ENCODE measurements at places on chromosomes 12 and 14.

DNA sequence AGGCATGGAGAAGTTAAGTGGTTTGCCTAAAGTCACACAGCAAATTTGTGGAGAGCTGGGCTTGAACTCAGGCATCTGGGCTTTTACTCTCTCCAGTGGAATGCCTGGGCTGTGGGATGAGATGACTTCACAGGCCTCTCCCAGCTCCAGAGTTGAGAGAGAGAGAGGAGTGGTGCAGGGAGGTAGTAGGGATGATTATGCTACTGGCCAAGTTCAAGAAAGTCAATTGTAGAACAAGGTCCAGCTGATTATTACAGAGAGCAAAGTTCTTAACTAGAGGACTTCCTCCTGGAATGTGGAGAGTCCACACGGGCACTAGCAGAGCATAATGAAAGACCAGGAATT lies 769 bp upstream of the EMP1 start:
- no peak for DNase-seq

GRCh38 chr12:47602325-47602724 lies 103.5 kb downstream of the RPAP3 start:
- no peak for DNase-seq

DNA sequence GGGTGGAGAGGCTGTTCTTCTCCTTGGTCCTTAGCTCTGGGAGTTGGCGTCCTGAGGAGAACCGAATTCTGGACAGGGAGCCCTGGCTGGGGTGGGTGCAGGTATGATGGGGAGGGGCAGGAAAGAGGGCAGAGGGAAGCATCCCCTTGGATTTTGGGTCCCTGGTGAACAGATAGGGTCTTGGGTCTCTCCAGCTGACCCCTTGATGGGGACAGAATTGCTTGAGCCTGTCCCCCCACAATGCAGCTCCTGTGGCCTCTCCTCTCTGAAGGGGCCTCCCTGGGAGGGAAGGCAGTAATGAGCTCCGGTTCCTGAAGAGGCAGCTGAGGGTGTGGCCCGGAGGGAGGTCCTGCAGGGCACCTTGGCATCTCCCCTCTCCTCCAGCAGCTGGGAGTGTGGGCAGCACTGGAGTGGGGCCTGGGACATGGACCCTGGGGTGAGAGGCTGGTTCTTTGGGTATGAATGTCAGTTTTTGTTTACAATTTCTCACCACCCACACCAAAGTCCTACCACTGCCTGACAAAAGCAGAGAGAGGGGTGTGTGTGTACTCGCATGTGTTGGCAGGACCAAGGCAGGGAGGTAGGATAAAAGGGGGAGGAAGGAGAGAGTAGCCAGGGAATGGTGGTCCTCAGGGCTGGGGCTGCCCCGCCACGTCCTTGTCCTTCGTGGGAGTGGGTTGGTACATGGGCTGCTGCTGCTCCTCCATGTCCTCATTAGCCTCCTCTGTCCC lies 7.7 kb upstream of the CEBPE start:
- DNase-seq: no peak

DNA sequence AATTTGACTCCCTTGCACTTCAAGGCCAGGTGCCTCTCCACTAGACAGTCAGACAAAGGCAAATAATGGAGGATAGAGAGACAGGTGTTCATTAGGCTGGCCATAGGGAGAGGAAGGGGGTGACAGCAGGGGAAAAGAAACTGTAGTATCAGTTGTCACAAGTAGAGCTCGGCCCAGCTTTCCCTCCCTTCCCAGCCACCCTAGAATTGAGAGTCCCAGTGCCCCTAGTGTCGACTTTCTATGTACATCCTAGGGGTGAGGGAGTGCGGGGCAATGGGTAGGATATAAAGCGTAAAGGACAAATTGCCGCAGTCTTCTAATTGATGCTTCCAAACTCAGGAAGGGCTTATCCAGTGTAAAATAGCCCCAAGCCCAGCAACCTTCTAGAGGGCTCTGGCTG lies 39.0 kb downstream of the BAZ2A start:
- no peak for DNase-seq

GRCh38 chr14:30349520-30349919 lies 209.4 kb upstream of the G2E3 start:
- no peak for DNase-seq

- DNase-seq: no peak
Observed at GRCh38 chr14:22887260-22887989, 4.4 kb downstream of the REM2 start.

DNA sequence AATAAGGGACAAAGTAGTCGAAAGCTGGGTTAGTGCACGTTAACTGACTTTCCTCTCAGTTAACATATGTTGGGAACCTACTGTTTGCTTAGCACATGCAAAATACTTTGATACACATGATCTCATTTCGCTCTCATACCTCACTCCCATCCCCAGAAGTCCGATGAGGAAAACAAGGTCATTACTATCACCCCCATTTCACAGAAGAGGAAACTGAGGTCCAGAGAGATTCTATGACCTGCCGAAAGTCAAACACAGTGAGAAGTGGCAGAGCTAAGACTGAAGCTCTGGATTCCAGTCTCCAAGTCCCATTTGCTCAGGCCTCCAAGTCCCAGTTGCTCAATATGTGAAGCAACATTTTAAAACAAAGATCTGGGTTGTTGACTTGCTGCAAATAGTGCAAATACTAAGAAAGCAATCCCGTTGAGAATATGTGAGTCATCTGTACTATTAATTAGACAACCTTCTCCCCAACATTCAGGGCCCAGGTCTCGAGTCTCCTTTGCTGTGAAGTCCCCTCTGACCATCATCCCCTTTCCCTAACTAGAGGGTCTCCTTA lies 170.6 kb upstream of the PWP1 start:
- DNase-seq: no peak

GRCh38 chr14:76867516-76868453 lies 41.6 kb downstream of the LRRC74A start:
- DNase-seq: no peak

GRCh38 chr12:2895511-2895910 lies 4.8 kb downstream of the TULP3 start:
- DNase-seq: no peak

GRCh38 chr12:17084831-17085230 lies 478.9 kb upstream of the LMO3 start:
- no peak for DNase-seq

GRCh38 chr14:100593751-100594624 lies 6.8 kb upstream of the BEGAIN start:
- no peak for DNase-seq

DNA sequence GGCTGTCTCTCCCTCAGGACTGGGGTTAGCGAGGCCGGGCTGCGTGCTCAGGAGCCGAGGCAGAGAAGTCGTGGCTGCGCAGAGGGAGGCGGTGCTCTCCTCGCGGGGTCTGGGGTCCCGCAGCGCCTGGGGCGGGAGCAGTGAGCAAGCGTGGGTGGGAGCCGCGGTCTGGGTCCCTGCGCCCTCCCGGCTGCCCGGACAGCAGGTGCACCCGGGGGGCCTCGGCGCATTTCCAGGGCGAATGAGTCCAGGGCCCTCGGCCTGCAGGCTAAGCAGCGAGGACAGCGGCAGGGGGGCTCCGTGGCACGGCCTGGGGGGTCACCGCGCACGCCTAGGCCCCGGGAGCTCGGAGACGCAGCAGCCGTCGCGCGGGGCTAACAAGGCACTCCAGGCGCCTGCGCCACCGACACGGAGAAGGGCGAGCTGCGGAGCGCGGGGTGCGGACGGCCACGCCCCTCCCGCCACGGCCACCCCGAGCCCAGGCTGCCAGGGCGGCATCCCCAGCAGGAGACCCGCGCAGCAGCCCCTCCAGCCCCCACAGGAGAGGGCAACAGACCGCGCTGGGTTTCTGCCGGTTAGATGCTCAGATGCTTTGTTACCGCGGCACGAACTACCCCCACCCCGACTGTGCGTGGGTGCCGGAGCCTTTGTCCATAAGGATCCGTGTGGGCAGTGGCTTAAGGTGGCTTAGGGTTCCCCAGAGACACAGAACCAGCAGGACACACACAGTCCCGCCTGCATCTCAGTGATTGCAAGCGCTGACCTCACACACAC lies 117.7 kb upstream of the C14orf180 start:
- no peak for DNase-seq

DNA sequence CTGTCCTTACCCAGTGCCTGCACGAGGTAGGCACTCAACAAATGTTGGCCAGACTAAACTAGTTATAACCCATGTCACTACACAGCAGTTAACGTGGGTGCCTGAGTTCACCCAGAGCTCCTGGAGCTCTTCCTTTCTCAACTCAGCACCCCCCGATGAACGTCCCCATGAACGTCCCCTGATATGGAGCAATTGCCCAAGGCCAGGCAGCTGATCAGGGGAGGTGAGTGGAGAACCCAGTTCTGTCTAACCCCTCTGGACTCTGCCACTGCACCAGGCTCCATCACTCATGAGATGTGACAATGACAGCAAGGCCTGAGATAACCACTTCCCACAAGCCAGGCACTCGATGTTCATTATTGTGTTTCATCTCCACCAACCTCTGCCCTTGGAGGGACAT lies 199.0 kb downstream of the BCL11B start:
- no peak for DNase-seq

GRCh38 chr12:22122359-22122758 lies 76.3 kb downstream of the CMAS start:
- no peak for DNase-seq

- no peak for DNase-seq
Observed at GRCh38 chr12:334125-334524, 55.0 kb downstream of the KDM5A start.

- DNase-seq: no peak
Observed at GRCh38 chr12:28535216-28535615, 345.0 kb downstream of the CCDC91 start.

DNA sequence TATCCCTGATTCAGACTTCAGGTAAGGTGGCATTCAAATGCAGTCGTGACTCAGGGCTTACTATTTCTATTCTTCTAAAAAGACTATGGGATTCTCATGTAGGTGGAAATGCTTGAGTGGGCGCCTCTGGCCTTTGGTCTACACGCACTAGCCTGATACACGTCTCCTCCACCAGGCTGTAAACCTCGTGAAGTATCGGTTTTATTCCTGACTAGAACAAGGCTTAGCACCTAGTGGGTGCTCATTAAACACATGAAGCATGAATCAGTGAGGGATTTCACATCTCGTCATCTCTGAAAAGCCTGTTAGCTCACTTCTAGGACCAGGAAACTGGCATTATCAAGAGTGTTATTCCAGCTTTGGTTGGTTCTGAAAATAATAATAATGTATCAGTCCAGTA lies 17.7 kb upstream of the HNF1A start:
- no peak for DNase-seq

DNA sequence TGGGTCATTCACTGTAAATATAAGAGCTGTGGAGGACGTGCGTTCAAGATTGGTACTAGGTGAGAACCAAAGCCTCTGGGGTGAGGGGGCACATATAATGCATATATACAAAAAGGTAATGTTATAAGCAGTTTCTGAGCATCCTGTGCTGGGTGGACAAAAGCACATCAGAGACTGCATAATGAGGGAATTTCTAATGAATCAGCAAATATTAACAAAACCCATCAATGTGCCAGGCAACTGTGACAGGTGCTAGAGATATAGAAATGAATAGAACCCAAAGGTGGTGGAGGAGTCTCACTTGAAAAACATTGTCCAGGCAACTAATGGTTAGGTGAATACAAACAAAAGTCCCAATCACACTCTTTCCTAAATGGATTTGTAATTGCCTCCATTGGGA lies 74.7 kb downstream of the GPR65 start:
- no peak for DNase-seq

GRCh38 chr14:27528328-27528727 lies 930.5 kb upstream of the NOVA1 start:
- DNase-seq: no peak

GRCh38 chr12:8590842-8591545 lies 21.7 kb downstream of the AICDA start:
- no peak for DNase-seq

Data from activated CD8-positive, alpha-beta memory T cell treated with anti-CD3 and anti-CD28 coated beads for 4 hours (primary cell).